ENCODE measurements at places on chromosomes 5 and 9.

DNA sequence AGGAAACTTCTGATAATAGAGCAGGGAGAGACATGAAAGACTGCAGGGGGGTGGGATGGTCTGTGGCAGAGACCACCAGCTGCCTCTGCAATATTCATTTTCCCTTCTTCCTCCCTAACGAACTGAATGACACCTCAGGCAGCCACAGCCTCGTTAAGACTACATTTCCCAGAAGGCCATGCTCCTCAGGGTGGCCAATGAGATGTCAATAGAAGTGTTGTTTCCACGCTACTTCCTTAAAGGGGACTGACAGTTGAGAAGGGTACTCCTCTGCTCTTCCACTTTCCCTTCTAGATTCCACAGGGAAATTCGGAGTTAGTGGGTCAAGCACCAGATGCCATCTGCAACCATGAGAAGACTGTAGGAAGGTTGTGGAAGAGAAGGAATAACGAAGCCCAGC is 52.0 kb upstream of the DAPK1 start:
- no peak for DNase-seq

DNA sequence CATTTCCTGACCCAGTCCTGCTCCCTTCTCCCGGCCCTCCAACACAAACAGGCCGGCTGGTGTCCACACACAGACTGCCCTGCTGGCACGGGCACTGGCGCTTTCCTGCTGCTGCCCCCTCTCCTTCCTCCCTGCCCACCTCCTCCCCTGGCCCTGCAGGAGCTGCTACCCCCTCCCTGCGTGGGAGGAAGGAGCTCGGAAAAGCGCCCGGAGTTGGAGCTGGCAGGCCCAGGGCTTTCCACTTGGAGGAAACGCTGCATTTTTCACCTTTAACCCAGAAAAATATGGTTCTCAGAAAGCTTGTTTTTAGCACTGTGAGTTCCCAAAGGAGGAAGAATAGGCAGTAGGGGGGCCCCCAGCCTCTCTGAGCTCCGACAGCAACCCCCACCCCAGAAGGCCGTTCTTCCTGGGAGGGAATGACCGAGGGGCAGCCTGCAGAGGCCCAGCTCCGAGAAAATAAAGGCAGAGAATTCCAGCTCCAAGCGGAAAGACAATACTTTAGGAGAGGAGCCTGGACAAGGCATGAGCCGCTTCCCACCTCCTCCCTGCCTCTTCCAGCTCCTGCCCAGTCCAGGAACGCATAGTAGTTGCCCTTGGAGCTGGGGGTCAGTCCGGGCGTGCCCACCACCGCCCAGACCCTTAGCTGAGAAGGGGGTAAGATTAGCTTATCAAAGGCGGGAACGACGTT is 88.9 kb downstream of the LIFR start:
- no peak for DNase-seq

DNA sequence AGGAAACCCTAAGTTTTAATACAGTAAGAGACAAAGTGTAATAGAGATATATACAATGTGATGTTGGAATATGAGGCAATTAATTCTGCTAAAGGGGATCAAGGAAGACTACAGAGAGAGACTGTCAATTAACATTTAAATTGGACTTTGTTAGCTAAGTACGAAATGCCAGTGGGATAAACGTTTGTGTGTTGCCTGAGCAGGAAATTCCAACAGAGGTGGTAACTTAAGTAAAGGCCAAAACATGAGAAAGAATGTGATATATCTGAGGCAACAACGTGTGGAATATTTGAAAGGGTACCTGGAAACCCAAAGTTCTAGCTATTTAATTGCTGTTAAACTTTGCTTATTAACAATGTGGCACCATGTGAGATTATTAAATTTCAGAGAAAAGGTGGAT is 1666.9 kb upstream of the WWC1 start:
- no peak for DNase-seq

DNA sequence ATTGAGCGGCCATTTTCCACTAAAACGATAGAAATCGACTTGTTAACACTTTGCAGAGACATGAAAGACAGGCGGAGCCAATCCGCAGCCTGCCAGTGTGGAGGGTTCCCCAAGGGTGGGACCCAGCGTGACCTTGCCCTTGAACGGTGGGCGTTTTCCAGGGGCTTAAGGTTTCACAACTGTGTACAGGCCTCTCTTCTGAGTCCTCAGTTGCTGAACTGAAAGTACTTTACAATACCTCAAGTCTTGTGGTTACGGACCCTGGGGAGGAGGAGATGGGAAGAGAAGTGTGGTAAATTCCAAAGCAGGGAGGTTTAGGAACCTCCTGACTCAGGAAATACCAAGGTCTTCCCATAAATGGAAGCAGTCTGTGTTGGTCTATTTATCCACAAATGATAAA is 68.2 kb upstream of the CKMT2 start:
- DNase-seq: no peak

- DNase-seq: no peak
These were observed 18.1 kb upstream of the FTMT start for GRCh38 chr5:121833617-121834016.

- DNase-seq: no peak
These were observed 30.1 kb downstream of the TSPAN17 start for GRCh38 chr5:176677209-176677939.

DNA sequence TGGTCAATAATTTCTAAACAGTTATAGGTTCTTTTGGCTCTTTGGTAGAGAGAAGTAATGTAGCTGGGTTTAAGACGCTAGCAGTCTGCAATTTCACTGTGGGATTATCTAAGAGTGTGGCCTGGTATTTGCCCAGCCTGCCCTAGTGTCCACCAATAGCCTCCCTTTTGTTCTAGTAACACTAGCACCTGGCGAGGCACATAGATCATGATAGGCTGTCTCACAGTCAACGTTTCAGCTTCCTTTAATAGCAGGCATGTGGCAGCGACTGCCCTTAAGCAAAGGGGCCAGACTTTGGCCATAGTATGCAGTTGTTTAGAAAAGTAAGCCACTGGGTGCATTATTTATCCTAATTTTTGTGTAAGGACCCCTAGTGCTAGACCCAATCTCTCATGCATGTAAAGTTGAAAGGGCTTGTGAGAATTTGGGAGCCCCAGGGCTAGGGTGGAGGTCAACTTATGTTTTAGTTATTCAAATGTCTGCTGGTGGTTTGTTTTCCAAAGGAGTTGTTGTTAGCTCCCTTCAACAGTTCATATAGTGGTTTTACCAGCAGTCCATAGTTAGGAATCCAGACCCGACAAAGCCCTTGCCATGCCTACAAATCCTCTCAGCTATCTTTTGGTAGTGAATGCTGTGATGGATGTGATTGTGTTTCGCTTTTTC is 274.3 kb downstream of the HTR1A start:
- DNase-seq: no peak

DNA sequence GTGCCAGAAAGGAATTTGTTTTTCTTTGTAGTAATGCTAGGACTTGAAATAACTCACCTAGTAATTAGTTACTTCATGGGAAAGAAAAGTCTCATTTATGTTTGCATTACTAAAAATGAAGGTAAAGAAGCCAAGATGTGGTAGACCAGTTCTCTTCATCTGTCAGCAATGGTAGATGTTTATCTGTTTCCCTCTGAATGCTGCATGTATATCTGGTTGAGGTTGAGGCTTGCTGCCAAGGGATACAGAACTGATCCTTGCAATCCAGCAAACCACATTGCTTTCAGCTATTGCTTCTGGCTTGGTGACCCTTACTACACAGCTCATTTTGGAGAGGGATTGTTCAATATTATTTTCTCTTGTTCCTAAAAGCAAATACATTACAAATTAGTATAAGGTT is 73.6 kb downstream of the ZNF474 start:
- no peak for DNase-seq

GRCh38 chr9:108003526-108003925 is 514.0 kb upstream of the KLF4 start:
- no peak for DNase-seq

DNA sequence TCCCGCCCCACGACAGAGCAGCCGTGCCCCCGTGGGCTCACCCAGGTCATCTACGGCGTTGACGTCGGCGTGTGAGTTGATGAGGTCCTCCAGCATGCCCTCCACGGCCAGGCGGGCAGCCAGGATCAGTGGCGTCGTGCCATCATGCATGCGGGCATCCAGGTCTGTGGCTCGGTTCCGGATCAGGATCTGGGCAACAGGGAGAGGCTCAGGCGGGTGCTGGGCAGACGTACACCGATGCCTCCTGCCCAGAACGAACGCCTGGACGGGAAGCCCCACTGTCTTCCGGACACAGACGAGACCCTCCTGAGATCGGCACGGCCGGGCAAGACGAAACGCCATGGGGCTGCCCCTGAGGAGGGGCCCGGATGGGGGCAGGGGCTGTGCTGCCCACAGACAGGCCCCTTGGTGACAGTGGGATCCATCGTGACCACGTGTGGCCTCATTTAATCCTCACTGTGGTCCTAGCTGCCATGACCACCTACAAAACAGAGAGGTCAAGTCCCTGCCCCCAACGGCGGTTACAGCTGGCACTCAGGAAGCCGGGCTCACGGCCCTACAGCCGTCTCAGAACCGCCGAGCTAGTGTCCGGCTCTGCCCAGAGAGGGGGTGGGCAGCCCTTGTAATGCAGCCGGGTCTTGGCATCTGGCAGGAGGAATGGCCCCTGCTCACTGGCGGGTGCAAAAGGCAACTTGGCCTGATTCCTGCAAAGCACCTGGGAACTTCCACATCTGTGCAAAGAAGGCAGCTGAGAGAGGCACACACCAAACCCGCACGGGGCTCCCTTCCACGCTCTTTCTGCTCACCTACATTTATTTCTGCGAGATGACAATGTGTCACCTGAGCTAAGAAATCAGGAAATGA is 16.5 kb upstream of the SEC16A start:
- no peak for DNase-seq

DNA sequence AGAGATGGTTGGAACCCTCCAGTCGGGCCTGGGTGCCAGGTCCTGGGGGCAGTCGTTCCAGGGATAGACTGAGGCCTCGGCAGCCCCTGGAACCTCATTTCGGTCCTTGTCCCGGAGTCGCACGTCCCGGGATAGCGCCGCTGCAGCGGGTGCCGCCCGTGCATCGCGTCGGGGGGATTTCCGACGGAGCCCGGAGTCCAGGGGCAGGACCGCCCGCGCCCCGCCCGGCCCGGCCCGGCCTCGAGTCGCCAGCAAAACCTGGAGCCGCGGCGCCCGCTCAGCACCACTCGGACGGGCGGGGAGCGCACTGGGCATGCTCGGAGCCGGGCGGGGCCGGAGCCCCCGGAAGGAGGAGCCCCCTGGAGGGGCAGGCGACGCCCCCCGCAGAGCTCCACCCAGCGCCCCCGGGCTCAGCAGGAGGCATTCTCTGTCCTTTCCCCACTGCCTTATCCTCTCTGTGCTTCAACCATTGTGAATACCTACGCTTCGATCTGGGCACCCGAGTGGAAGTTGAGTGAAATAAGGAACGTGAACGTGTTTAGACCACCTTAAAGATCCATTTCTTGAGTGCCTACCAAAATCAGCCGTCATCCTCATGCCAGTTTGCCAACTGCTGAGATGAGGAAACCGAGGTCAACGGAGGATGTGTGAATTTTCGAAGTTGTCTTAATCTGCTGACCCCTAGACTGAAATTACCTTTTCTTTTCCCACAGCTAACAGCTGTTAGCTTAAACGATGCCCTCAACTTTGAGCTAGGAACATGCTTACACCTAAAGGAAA is 1.7 kb upstream of the PTPN3 start:
- peak; percentile 77 for DNase-seq

DNA sequence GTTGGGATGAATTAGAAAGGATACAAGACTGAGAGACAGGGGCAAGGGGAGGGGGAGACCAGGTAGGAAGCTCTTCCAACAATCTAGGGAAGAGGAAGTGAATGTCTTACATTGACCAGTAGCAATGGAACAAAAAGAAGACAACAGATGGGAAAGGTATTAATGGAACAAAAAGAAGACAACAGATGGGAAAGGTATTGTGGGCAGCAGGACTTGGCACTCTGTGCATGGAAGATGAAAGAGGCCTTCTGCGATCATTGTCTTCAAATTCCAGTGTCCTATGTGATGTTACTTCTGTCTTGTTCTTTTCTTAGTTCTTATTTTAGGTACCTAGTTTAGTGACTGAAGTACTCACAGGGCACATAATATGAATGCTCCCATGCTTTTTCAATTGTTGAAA is 161.8 kb downstream of the PALM2AKAP2 start:
- DNase-seq: no peak

All from mucosa of descending colon (tissue), 3 donors.